ENCODE measurements at places on chromosomes 4 and X.
A peak's percentile ranks its signal among the peaks of the same experiment; 100 is the strongest.

GRCh38 chr4:173913496-173913895 lies 370.0 kb downstream of the FBXO8 start:
- no peak for DNase-seq

DNA sequence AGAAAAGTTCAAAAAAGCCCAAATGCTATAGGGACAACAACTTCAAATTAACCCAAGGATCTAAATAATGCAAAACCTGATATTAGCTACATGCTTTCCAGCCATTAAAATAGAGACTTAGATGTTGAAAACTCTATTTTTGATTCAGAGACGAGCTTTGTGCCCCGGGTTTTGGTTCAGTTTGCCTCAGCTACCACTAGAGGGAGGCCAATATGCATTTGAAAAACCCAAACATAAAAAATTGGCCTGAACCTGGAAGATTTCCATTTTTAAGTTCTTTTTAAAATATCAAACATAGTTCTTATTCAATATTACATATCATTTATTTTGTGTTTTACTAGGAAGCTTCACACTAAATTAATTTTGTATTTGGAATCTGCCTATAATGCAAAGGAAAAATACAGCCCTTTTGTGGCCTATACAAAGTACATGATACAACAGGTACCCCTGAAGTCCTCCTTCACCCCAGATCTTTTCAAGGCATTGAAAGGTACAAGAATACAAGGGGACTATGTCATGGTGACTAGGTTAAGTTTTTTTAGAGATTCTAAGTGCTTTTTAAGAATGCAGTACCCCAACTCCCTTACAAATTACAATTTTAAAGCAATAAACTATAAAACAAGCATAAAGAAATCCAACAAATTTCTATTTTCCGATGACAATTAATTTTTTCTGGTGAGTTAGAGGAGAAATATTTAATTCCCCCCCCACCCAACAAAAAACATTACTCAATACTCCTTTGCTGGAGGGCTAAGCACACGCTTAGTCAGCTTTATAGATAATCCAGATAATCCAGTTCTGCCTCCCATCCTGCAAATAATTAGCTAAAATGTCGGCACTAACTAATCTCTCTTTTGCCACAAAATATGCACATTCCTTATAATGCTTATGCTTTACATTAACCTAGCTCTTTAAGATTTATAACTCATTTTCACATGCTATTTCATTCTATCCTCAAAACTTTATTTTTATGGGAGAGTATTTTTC lies 97.7 kb upstream of the PTPN13 start:
- DNase-seq = peak; percentile 69

DNA sequence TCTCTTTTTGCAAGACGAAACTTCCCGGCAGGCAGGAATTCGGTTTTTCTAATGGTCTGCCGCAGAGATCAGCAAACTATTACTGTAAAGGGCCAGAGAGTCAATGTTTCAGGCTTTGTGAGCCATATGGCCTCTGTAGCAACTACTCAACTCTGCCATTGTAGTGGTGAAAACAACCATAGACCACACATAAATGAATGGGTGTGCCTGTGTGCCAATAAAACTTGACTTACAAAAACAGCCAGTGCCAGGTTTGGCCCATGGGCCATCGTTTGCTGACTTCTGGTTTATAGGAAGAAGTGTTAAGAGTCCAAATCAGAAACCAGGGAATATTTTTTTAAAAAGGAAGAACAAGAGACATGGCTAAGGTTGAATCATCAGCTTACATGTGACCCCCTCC lies 163.0 kb downstream of the SH3KBP1 start:
- DNase-seq = no peak

DNA sequence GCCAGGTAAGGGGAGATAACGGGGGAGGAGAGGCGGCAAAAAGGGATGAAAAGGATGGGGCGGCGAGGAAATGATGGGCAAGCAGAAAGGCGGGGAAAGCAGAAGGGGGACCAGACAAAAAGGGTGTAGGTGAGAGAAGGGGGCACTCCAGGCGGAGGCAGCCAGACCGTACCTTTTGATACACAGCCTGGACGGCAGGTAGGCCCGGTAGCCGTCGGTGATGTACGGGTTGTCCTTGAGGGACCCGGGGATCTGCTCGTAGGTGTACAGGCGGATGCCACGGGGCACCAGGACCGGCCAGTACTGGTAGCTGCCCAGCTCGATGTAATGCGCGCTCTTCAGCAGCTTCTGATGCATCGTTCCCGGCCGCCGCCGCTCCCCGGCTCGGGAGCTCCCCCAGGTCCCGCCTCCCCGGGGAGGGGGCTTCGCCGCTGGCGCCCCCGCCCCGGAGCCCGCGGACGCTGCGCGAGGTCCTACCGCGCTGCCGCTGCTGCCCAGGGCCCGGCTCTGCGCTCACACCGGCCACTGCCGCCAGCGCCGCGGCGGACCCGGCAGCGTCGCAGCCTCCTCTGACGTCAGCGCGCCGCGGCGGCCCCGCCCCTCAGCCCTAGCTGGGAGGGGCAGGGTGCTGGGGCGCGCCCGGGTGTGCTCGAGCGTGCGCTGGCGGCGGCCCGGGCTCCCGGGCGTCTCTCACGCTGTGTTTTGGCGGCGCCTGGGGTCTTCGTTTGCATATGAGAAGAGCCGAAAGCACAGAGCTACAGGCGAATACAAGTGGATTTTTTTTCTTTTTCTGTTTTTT lies at the start of gene PAQR3:
TSS of gene PAQR3 (minus strand) at position 571 of the 799 bp plus-strand sequence. CDS start at position 357, 214 bp downstream.
- peak; percentile 92 for DNase-seq

DNA sequence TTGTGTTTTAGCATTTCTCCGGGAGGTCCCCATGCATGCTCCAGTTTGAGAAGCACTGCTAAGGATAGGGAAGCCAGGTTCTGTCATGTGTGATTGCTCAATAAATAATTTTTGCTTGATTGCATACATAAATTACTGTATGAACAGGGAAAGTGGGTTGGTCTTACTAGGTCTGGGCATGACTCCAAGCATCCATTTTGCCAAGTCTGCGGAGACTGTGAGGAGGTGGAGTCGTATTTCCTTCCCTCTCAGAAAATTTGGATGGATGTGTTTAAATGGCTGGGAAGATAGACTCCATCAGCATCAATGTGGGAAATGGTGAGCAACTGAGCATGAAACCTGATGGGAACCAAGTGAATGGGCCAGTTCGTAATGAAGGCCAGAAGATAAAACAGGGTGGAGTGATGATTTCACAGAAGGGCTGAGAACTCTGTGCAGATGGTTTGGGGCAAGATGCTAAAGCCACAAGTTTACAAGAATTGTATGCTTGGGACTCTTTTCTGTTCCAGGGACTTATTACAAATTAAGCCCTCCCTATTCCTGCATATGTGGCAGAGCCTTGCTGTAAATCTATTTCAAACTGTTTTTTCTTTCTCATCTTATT lies 84.1 kb downstream of the NHS start:
- DNase-seq = peak; percentile 70

- DNase-seq = no peak
These were observed 21.7 kb downstream of the PJA1 start for GRCh38 chrX:69143530-69143929.

DNA sequence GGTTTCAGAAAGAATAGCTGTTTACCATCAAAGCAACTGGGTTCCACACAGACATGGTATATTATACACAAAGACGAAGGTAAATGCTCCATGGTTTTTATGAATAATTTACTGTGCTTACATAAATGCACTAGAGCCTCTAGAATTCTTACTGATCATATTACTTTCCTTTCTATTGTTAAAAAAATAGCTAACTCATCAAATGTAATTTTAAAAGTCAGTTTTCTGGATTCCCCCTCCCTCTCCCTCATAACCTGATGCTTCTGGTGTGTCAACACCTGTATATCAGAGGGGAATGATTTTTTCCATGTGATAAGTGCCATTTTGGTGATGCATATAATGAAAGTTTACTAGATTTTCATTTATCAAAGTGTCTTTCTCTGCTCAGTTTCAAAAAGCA lies 31.1 kb upstream of the LEF1 start:
- DNase-seq = no peak

DNA sequence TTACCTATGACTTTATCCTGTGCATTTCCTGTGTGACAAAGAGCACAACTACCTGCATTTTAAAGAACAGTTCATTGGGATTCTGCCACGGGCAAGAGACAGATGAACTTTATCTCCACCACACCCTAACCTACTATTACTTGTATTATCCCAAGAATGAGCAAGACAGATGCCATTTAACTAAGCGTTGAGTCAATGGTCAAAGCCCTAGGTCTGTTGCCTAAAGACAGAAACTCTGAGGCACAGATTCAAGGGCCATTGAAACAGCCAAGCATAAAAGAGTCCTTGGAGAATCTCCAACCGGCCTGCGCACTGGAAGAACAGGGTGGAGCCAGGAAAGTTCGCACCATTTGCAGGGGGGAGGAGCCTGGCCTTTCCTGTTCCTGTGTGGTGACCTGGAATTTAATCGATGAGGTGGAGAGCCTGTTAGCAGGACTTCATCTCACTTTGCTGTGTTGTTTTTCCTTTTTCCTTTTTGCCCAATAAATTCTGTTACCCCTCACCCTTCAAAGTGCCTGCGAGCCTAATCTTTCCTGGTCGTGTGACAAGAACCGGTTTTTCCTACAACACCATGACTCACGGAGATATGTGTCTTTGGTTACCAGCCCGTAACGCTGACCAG lies 146.4 kb upstream of the DIAPH2 start:
- DNase-seq = no peak

All from sciatic nerve (tissue), 2 donors.